ENCODE measurements at places on chromosomes 2 and 18. TPM values are rescaled to one million over a fixed set of nuclear protein-coding genes. Genes with fewer than 3 reads are reported as not detected.

RBM44 gene
- 0.81 TPM for total RNA-seq

FAM228A gene
- total RNA-seq: 0.35 TPM

- no peak for DNase-seq
Observed at GRCh38 chr18:25066516-25066915, 285.4 kb downstream of the ZNF521 start.

GRCh38 chr2:42754021-42754775, 9.7 kb downstream of the OXER1 start:
- no peak for DNase-seq

DNA sequence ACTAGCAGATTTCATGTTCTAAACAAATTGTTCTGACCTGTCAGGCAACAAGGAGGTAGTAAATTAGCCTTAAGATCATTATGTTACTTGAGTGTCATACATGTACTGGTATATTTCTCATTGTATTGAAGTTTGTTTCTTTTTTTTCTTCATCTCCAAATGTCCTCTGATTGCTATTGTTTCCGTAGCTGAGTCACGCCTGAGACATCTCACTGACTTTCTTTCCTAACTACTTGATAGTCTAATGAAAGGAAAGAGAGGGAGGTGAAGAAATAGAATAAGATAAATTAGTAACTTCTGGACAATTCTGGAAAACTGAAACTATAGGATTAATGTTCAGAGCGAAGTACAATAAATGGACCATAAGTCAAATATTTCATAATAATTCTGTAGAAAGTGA, 1049.9 kb downstream of the TSN start:
- DNase-seq: no peak

- DNase-seq: no peak
Observed at GRCh38 chr18:29874519-29875098, 1167.9 kb downstream of the DSC3 start.

- DNase-seq: no peak
Observed at GRCh38 chr2:2853346-2853745, 522.3 kb upstream of the MYT1L start.

- DNase-seq: no peak
Observed at GRCh38 chr18:51278045-51278649, 80.7 kb upstream of the MEX3C start.

DNA sequence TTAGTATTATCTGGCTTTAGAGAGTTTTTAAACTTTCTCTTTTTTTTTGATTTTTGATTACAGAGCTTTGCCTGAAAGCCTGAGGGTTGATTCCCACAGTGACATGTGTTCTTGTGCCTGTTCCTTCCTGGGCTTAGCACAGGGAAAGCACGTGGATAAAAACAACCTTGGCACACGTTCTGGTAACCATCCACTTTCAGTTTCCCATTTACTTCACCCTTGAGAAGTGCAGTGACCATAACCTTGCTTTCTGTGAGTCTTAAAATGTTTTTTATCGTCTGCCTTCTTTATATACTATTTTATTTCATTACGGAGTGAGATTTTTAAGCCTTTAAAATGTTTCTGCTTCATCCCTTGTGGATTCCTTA, 11.5 kb downstream of the CD226 start:
- DNase-seq: no peak

PDE1A gene
- total RNA-seq: 9.6 TPM

VAMP5 gene
- 27.9 TPM for total RNA-seq

DNA sequence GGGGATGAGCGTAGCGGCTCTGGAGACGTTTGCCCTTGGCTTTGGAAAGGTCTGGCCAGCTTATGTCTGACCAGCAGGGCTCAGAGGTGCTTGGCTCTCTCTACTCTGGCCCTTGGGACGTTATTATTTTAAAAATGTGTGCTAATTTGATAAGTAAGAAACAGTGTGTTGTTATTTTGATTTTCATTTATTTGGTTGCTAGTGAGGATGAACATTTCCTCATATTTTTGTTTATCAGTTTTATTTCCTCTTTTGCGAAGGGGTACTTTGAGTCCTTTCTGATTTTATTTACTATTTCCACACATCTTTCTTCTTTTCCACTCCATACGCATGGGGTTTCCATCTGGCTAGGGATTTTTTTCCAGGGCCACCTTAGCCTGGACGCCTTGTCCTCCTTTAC, 11.4 kb downstream of the CXCR4 start:
- no peak for DNase-seq

DNA sequence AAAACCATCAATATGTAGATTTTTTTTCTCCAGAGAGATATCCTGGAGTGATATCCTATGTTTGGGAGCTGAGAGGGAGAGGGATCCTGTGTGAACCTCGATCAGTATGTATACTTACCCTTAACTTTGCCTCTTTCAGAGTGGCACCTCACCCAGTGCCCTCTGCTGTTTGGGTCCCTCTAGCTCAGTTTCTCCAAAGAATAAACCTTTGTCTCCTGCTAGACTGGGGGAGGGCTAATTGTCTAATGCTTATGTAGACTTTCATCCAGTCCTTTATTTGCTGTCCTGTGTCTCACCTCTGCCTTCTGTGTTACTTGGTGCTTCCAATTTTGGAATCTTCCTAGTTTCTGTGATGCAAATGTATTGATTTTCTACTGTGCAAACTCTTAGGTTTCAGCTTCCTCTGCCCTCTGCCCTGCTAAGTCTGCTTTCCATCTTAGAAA, 48.4 kb downstream of the MTX2 start:
- no peak for DNase-seq

GRCh38 chr2:173282795-173283545, 71.7 kb upstream of the CDCA7 start:
- DNase-seq: no peak

- no peak for DNase-seq
Observed at GRCh38 chr18:62258616-62259015, 66.5 kb upstream of the TNFRSF11A start.
